T-helper 17 cell (primary cell): ENCODE measurements at places on chromosomes 1 and 21. TPM values are rescaled to one million over a fixed set of nuclear protein-coding genes. Genes with fewer than 3 reads are reported as not detected.

- no peak for DNase-seq
- H3K4me3 ChIP-seq: no peak overlapping the region
- no peaks in the 10 kb centered on the region for H3K4me1 ChIP-seq
- H3K27me3 ChIP-seq: peaks cover 27% of the 10 kb centered on the region
- no peaks in the 10 kb centered on the region for H3K36me3 ChIP-seq
Observed at GRCh38 chr1:202061055-202061454, 50.7 kb downstream of the ELF3 start.

DNA sequence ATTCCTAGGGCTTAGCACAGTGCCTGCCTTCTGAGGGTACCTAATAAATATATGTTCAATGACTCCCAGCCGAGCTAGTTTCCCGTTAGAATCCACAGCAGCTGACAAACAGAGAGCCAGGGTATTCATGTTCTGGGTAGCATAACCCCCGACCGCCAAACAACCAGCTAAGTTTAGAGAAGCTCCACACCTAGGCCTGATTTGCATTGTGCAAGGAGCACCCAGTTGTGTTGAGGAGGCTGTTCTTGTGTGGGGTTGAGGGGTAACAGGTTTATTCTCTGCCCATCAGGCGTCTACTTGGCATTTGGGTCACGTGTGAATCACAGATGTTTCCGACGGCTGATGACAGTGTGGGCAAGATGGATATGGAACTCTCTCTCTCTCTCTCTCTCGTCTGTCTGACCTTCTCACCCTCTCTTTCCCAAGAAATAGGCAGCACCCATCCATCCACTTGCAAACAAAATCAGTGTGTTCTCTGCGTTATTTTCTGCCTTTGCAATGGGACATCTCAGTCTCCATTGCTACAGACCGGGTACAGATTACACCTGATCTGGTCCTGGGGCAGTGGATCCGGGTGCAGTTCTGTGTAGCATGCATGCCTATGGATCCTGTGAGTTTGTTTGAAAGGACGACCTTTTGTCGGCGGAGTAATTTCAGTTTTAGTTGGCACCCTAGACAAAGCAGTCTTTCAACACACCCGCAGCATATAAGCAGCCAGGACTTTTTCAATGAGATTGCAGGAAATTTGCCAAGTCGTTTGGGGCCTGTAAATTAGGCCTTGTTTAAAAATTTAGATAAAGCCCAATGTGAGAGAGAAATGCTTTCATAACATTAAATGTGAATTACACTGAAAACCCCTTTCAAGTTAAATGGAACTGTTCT lies 29.4 kb downstream of the KAZN start:
- no peaks in the 10 kb centered on the region for H3K4me1 ChIP-seq
- H3K27me3 ChIP-seq: peaks cover 15% of the 10 kb centered on the region
- no peak overlapping the region for H3K27ac ChIP-seq
- DNase-seq: no peak
- H3K36me3 ChIP-seq: no peaks in the 10 kb centered on the region
- no peak overlapping the region for H3K4me3 ChIP-seq

DNA sequence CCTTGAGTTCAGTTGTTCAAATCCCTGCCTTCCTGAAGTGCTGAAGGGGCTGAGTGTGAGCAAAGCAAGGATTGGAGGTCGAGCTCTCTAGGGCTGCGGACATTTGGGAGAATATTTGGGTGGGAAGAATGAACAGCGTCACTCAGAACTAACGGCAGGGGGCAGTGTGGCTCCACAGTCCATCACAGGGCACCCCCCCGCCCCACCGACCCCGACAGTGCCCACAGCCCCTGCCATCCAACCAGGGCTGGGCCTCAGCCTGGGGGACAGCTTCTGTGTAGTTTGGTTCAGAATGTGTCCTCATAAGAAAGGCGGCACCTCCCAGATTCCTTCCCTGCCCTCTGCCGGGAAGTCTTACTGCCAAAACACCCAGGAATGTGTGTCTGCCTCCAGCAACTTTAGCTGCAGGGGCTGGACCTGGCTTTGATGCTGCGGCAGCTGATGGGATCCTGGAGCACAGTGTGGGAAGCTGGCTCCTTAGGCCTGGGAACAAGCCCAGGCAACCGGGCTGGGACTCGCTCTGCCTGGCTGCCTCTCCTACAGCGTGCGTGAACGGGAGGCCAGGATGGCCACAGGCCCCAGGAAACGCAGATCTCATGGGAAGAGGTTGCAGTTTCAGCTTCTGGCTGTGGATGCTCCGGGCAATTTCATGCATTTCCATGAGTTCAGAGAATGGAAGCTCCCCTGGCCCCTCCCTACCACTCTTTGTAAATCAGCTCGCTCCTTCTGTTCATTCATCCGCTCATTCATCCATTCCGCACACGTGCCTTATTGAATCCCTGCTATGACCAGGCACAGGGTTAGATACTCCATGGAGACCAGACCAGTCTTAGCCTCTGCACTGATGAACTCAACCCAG lies 104.9 kb upstream of the TMPRSS2 start:
- no peak overlapping the region for H3K27ac ChIP-seq
- H3K36me3 ChIP-seq: no peaks in the 10 kb centered on the region
- no peak overlapping the region for H3K4me3 ChIP-seq
- peaks cover 64% of the 10 kb centered on the region for H3K27me3 ChIP-seq
- DNase-seq: no peak

DNA sequence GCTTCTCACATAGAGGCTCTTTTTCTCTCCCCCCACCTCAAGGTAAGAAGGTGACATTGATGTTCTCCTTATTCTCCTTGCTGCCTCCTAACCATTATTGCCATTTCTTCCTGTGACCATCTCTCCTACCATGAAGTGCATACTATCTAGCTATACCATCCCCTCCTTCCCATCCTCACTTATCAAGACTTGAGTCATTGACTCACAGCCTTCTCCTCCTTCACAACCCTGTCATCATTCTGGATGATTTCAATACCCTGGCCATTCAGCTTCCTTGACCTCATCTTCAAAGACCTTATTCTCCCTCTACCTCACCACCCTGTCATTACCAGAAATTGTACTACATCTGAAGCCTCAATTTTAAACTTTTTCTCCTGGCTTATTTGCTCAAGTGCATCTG lies 10.9 kb upstream of the HIPK1 start:
- peaks cover 7% of the 10 kb centered on the region for H3K4me1 ChIP-seq
- no peak for DNase-seq

DNA sequence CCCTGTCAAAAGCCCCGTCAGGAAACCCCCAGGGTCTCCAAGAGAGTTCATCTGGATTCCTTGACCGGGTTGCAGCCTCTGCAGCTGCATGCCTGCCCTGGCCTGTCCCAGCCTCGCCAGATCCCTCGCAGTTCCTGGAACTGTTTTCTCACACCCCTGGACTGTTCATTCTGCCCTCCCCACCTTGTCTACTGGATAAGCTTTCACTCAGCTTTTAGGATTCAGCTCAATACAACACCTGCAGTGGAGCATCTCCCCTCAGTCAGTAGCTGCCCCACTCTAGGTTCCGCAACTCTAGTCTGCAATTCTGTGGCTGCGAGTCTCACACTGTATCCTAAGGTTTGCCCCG lies 67.2 kb downstream of the FAM163A start:
- H3K27me3 ChIP-seq: peaks cover 32% of the 10 kb centered on the region
- no peak for DNase-seq
- H3K4me1 ChIP-seq: peaks cover 11% of the 10 kb centered on the region

GRCh38 chr1:47934243-47934805 lies 62.9 kb downstream of the TRABD2B start:
- H3K27ac ChIP-seq: no peak overlapping the region
- H3K27me3 ChIP-seq: peaks cover 20% of the 10 kb centered on the region
- no peak overlapping the region for H3K4me3 ChIP-seq
- DNase-seq: no peak
- H3K36me3 ChIP-seq: peaks cover 3% of the 10 kb centered on the region

DNA sequence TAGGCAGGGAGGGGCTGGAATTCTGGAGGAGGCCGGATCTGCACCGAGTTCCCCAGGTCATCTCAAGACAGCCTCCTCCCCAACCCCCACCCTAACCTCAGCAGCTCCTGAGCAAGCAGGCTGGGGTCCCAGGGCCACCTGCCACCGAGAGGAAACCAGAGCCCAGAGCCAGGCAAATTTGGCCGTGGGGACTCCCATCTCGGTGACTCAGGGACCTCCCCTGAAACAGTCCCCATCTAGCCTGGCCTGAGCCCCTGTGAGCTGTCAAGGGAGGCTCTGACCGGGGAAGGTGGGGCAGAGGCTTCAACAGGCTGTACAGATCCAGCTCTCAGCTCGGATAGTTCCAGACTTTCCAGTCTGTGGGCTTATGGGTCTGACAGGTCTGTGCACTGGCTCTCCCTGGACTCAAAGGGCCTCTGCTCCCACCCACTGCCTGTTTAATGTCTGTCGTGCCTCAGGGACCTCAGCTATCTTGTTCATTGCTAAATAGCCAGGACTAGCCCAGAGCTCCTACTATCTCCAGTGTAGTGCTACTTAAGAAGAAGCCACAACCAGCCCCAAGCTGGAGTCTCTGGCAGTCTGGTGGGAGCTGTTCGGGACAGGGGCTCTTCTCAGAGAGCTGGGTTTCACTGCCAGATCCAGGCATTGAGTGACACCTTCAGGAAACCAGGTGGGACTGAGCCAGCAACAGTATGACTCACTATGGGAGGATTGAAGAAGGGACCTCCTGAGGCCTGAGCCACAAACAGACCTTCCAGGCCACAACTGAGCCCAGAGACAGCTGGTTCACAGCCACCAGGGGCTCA lies 25.6 kb downstream of the MATN1 start:
- no peaks in the 10 kb centered on the region for H3K4me1 ChIP-seq
- H3K4me3 ChIP-seq: no peak overlapping the region
- H3K27ac ChIP-seq: no peak overlapping the region
- no peak for DNase-seq

SPRR2B gene
- total RNA-seq: not detected

DNA sequence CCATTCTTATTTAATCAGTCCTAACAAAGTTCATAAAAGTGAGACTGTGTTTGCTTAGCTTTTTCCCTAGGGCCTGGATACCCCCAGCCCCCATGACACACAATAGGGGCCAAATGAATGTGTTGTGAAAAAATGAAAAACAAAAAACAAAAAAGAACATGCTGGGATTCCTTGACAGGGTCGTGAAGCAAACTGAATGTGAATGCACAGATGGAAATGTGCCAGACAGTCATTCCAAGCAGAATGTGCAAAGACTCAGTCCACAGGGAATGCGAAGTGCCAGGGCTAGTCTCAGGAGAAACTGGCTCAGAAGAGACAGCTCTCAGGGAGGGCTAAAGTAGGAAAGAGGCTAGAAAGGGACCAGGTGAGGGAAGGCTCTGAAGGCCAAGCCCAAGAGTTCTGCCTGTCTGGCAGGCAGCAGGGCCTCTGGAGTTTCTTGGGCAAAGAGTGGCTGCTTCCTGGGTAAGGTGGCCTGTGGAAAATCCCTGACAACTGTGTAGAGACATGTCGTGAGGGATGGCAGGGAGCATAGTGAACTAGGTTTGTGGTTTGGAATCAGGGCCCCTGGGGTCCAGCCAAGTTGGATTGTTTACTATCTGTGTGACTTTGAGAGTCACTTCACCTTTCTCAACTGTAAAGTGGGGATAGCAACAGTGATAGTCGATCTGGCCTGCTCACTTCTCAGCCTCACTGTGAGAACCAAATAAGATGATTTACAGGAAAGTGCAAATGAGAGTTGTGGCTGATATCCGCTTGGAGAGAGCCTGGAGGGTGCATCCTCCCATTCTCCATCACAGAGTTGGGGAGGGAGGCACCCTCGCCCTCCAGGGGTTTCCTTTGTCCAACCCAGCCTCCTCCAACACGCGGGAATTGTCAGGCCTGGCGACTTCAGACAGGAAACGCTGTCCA lies 1.2 kb upstream of the ADAM15 start:
- H3K27me3 ChIP-seq: no peaks in the 10 kb centered on the region
- no peak for DNase-seq
- H3K4me1 ChIP-seq: peaks cover 30% of the 10 kb centered on the region
- H3K4me3 ChIP-seq: peak overlapping the region; percentile 91
- no peaks in the 10 kb centered on the region for H3K36me3 ChIP-seq
- no peak overlapping the region for H3K27ac ChIP-seq

- no peaks in the 10 kb centered on the region for H3K27me3 ChIP-seq
- DNase-seq: no peak
- H3K27ac ChIP-seq: peak overlapping the region; percentile 44
- no peak overlapping the region for H3K4me3 ChIP-seq
Observed at GRCh38 chr1:9406111-9406510, 113.4 kb downstream of the SPSB1 start.

HS2ST1 gene
- total RNA-seq: 12.0 TPM

AMY1B gene
- total RNA-seq: not detected

RHOU gene
- 2.0 TPM for total RNA-seq

DNA sequence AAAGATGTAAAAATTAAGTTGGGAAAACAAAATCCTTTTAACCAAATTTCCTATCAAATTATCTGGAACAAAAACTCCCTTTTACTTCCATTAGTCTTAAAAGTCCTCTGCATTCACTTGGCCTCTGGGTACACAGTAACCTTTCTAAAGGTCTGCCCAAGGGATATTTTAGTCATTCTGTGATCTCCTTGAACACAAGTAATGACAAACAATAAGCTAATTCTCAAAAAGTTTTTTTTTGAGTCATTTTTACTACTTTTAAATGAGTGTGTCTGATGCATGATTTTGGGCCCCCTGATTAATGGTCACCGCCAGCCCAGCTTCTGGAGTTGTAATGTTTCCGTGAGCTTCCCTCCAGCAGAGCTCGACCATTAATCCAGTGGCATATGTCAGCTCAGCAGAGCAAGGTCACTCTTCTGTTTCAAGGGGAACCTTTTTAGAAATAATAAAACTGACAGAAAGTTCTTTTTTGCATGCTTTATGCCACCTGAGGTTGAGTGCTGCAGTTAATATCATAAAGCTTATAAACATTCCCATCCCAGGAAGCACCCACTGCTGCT lies 14.3 kb downstream of the SAMSN1 start:
- H3K27ac ChIP-seq: peak overlapping the region; percentile 99
- no peak overlapping the region for H3K4me3 ChIP-seq
- DNase-seq: no peak
- H3K27me3 ChIP-seq: no peaks in the 10 kb centered on the region
- H3K4me1 ChIP-seq: peaks cover 43% of the 10 kb centered on the region

- H3K4me3 ChIP-seq: no peak overlapping the region
- H3K27me3 ChIP-seq: peaks cover 20% of the 10 kb centered on the region
- peaks cover 2% of the 10 kb centered on the region for H3K4me1 ChIP-seq
- peak overlapping the region; percentile 9 for H3K27ac ChIP-seq
Observed at GRCh38 chr1:179788259-179788658, 45.2 kb downstream of the FAM163A start.

GRCh38 chr1:168974611-168975010 lies 131.9 kb upstream of the ATP1B1 start:
- peaks cover 5% of the 10 kb centered on the region for H3K27me3 ChIP-seq
- DNase-seq: no peak
- no peak overlapping the region for H3K27ac ChIP-seq
- no peak overlapping the region for H3K4me3 ChIP-seq
- no peaks in the 10 kb centered on the region for H3K4me1 ChIP-seq
